CD14-positive monocyte (primary cell): ENCODE measurements at places on chromosomes 6 and 20. TPM values are rescaled to one million over a fixed set of nuclear protein-coding genes. Genes with fewer than 3 reads are reported as not detected.

DNA sequence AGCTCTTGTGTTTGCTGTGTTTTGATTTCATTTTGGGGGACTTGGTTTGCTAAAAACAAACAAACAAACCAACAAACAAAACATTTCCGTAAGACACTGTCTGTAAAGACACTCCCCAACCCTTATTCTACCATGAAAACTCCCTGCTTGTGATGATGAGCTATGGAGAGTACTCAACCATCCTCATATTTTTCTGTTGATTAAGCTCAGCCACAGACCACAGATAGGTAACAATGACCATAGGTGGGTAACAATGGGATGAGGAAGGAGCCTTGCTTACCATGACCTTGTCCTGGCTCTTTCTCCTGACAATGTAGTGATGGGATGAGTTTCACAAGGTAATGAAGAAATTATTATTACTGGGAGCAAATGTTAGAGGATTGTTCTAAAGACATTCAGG lies 11.4 kb upstream of the FAM83B start:
- H3K4me3 ChIP-seq = no peak overlapping the region
- no peaks in the 10 kb centered on the region for H3K27me3 ChIP-seq
- H3K36me3 ChIP-seq = no peaks in the 10 kb centered on the region
- no peak for DNase-seq
- no peak overlapping the region for H3K27ac ChIP-seq
- H3K4me1 ChIP-seq = no peaks in the 10 kb centered on the region

DNA sequence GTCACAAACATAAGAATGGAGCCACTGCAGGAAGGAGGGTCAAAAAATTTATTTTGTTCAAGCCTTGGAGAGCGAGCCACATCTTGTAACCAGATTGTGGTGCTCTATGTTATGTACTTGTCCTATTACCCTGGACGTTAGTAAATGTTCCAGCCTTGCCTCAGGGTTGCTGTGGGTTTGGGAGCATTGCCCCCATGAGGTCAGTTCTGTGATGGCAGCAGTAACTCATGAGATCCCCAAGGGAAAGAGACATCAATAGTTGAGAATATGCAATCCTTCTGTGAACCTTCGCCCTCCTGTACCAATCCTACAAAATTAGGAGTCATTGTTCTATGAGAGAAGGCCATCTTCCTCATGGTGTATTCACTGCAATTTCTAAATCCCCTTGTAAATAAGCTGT lies 16.4 kb upstream of the CFAP206 start:
- H3K4me1 ChIP-seq = no peaks in the 10 kb centered on the region
- H3K27ac ChIP-seq = no peak overlapping the region
- H3K36me3 ChIP-seq = no peaks in the 10 kb centered on the region
- no peaks in the 10 kb centered on the region for H3K27me3 ChIP-seq
- no peak for DNase-seq
- no peak overlapping the region for H3K4me3 ChIP-seq

Gene APOBEC2
- polyA plus RNA-seq = not detected in 2 replicates

Gene SAMD10
- polyA plus RNA-seq = 0.34 TPM
